Prostate gland (tissue), 2 donors: ENCODE measurements at places on chromosomes 2 and 18. TPM values are rescaled to one million over a fixed set of nuclear protein-coding genes. Genes with fewer than 3 reads are reported as not detected.
A peak's percentile ranks its signal among the peaks of the same experiment; 100 is the strongest.

DNA sequence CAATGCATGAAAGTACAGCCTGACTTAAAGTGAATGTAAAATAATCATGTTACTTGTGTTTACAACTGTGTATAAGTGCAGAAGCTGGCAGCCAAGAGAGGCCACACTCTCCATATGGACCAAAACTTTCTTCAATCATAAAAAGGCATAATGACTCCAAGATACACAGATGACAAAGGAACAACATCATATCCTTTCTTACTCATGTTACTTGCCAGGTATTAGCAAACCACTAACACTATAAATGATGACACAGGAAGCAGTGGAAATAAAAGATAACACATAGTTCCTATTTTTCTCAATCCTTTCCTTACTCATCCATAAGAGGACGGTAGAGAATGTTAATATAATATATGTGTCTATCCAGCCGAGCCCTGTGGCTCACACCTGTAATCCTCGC, 400.0 kb upstream of the CDH2 start:
- no peak for DNase-seq

The FBLN7 gene
- total RNA-seq = 3.0 TPM

DNA sequence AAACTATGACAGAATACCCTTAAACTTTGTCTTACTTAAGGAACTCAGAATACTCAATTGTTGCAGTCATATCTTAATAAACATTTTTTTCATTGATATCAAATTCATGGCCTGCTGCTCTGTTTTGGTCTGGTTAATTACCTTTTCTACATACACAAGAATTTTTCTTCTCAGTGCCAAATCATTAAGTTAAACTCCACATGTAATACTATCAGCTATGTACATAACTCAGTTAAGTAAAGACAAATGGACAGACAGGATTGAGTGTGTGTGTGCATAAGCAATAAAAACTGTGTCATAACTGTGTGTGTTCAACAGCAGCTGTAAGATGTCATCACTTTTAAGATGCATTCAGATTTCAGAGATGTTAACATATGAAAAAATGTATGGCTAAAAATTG, 34.4 kb downstream of the VRK2 start:
- peak; percentile 10 for DNase-seq

The PAIP2B gene
- total RNA-seq = 5.9 TPM

The PCARE gene
- total RNA-seq = not detected

The SCYGR4 gene
- total RNA-seq = not detected

- no peak for DNase-seq
Measured at GRCh38 chr2:30113617-30114293, 33.1 kb upstream of the YPEL5 start.

DNA sequence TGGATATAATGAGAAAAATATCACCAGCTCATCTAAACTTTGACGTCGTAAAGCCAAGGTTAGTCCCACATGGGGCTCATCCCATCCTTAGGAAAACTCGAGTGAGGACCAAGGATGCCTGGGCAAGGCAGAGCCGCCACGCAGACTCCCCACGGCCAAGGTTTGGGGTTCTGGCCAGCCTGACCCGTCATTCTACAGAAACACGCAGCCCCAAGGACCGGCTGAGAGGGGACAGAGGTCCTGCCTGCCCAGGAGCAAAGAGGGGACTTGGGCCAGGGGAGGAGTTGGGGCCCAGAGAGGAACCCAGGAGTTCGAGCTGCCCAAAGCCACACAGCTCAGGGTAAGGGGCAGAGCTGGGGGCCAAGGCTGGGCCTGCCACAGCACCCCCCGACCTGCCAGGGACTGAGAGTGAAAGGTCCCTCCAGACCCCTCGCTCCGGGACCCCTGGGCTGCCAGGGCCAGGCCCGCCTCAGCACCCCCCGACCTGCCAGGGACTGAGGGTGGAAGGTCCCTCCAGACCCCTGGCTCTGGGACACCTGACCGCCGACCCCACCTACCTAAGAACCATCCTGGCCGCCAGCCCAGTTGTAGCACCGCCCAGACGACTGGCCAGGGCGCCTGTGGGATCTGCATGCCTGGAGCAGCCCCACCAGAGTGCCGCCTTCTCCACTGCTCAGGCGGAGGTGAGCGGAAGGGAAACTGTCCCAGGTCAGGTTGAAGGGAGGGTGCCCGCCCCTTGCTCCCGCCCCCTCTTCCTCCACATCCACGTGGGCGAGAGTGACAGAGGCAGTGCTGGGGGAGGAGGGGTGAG, at the start of gene PDCD1:
Gene PDCD1, minus strand, starts transcription at position 689 of the 811 bp plus-strand sequence. Its CDS starts 56 bp downstream, at position 633.
- no peak for DNase-seq

DNA sequence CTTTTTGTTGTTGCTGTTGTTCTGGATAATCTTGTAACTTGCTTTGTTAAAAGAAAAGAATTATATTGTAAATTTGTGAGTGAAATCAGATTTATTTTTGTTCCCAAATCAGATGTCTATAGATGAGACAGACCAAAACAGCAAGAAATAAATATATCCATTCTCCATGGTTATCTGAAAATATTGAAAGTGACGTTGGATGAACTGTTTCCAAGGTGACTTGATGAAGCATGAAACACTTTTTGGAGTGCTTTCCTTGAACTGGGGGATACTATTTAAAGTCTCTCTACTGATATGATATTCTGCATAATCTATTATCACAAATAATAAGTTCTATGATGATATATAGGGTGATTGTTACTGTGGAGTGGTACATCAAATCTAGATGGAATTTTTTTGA, 315.4 kb upstream of the THUMPD2 start:
- no peak for DNase-seq

- DNase-seq = no peak
Measured at GRCh38 chr2:2569836-2570235, 238.8 kb upstream of the MYT1L start.

DNA sequence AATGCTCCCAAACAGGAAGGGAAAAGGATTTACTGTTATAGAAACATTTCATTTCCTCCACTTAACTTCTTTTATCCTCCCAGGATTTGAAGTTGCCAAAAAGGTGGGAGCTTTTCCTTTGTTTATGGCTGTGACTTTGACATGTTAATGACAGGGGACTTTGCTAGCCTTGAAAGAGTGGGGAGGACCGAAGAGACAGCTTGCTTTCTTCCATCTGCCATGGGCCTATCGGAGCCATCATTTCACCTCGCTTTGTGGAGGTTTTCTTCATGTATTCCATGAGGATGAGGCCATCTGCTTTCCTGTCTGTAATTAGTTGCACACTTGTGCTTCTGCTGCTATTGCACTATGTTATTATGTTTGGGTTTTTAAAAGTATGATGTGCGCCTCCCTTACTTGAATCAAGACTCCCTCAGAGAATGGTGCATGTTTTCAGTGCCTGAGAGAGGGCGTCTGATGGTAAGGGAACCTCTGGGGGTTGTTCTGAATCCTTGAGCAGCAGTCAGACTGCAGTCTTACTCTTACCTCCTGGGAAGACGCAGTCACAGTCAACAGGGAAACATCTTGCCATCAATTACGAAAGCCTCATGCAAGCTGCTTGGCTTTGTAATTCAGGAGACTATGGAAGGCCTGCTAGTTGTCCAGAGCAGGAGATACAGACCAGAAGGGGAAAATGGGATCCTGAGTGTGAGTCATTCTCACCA, 173.3 kb upstream of the MGAT5 start:
- DNase-seq = no peak

GRCh38 chr2:230690439-230690838, 22.2 kb upstream of the CAB39 start:
- no peak for DNase-seq

- DNase-seq = no peak
Measured at GRCh38 chr18:3104190-3105054, 91.5 kb upstream of the LPIN2 start.
